Hepatocyte (in vitro differentiated cells): ENCODE measurements at places on chromosomes 1 and 21.

DNA sequence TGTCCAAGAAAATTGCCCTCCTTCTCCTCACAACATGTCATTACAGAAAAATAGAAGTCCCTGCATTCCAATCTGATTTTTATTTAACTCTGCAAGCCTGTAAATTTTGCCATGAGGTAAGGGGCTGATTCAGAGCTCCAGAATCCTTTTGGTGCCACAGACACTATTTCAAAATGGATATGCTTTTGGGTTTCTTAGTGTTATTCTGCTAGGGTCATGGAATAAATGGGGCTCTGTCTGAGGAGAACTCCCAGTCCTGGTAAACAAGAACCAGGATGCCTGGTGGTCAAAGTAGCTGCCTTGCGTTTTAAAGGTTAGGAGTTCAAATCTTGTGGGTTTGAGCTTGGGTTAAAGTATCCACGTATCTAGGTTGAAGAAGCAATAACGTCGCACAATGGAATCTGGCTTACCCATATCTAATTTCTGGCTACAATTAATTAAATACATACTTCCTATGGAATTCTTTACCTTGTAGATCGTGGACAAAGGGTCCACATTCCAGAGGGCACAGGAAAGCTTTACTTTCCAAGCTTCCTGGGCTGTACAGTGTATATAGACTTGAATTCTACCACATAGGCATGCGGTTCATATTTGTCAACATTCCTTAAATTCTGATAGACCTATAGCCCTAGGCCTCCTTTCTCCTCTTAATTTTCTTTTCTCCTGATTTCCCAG, 98.0 kb upstream of the CDC42BPA start:
- no peak for DNase-seq

DNA sequence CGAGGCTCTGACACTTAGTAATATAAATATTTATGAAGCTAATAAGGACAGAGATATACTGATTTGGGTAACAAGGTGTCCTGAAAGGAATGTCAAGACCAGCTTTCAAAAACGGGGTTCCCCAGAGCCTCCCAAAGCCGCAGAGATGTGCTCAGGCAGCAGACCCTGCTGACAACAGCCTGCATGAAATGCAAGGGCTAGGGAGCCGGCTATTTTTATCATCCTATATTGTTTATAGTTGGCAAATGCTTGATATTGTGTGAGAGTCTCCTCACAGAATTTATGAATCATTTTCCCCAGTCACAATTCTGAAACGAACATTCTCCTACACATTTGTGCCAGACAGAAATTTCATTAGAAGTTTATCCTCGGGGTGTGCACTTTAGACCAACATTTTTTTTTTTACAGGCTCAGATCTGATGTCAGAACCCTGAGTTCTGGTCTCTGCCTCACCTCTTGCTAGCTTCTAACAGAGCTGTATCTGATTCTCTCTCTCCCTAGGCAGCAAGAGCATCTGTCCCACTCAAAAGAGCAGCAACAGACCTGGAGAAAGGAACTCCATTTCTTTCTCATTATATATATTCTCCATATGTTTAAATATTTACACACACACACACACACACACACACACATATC, 302.3 kb upstream of the PLD5 start:
- DNase-seq: no peak

- no peak for DNase-seq
These were observed 28.3 kb downstream of the TMPRSS2 start for GRCh38 chr21:41479686-41480085.

- DNase-seq: no peak
These were observed 105.7 kb downstream of the ZNF326 start for GRCh38 chr1:90100566-90100965.

DNA sequence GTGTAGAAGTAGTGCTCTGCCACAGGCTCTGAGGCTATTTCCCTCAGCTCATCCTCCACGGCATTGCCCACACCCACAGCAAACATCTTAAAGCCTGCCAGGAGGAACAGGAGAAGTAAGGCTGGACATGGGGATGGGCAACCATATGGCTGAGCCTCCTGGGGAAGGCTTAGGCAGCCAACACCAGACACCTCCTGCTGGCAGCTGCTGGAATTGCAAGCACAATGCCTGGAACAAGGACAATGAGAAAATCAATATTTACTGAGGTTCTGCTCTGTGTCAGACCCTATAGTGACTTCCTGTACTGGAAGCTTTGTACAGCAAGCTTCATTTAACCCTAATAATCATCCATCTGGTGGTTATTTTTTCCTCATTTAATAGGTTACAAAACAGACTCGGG, 8.2 kb downstream of the MATN1 start:
- DNase-seq: no peak

DNA sequence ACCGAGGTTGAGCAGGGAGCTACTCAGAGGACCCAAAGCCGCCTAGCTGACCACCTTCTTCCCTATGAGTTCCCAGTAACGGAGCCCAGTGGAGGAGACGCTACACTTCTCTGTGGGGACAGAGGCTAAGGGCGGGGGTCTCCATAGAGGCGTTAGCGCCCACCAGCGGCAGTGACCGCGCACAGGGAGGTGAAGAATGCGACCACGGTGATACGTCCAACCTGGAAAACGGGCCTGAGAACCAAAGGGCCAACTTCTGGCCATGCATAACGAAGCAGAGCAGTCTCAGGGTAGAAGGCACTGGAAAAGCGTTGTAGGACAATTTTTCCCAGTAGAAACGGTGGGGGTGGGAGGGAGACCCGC, 400 bp upstream of the COG2 start:
- no peak for DNase-seq

GRCh38 chr1:62832276-62832675, 48.3 kb downstream of the ATG4C start:
- no peak for DNase-seq

DNA sequence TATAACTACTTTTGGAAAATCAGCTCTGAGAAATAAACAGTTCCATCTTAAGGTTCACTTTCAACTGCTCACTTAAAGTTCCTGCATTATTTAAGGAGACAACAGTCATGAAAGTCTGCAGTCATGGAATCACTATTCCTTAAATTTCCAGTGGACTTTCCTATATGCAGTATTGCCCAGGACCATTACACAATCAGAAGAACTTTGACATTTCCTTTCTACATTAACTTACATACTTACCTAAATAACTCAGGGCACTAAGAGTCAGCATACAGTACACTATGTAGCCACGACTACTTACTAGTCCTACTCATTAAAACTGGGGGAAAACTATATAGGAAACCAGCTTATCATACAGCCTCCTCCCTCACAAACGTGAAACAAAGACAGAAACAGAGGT, 220.1 kb downstream of the SLC45A1 start:
- DNase-seq: no peak

- no peak for DNase-seq
These were observed 90.1 kb downstream of the ZSWIM5 start for GRCh38 chr1:45116340-45116739.

GRCh38 chr1:169585181-169585580, 1.1 kb downstream of the F5 start:
- DNase-seq: no peak

GRCh38 chr1:157284451-157284850, 146.3 kb upstream of the ETV3 start:
- no peak for DNase-seq

DNA sequence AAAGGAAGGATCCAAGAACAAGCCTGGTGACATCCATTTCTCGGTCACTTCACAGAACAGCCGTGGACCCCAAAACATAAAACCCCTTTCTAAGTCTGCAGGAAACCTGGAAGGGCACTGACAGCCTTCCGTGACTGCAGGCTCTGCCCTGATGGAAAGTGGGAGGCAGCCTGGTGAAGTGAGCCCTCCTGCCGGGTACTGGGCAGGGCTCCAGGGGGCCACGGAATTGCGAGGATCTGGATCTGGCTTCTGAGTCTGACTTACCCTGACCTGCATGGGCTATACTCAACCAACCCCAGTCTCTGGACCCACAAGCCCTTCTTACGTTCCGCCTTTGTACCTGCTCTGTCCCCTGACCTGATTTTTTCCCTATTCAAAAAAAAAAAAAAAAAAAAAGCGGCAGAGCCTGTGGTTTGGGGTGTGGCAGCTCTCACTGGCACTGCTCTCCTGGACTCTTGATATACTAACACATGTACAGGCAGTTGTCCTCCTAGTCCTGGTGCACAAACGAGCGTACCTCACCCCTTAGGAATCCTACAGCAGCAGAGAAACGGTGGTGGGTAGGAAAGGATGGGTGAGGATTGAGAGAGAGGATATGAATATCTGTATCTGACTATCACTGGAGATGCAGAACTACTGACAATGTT, 82.9 kb downstream of the BEND5 start:
- DNase-seq: no peak

DNA sequence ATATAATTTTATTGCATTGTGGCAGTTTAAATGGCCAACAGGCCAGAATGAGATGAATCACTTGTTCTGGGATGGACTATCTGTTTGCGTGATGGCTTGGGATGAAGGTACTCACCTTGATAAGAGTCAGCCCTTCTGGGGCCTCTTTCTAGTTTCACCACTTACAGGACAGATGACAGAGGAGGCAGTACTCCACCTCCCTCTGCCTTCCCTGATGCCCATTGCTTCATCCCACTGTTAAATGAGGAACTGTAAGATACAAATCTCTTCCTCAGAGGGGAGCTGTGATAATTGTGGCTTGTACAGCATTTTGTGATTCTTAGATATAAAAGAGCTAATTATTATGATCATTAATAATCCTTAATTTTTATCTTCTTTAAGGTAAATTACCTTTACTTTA, 3.7 kb upstream of the TCHH start:
- DNase-seq: no peak

DNA sequence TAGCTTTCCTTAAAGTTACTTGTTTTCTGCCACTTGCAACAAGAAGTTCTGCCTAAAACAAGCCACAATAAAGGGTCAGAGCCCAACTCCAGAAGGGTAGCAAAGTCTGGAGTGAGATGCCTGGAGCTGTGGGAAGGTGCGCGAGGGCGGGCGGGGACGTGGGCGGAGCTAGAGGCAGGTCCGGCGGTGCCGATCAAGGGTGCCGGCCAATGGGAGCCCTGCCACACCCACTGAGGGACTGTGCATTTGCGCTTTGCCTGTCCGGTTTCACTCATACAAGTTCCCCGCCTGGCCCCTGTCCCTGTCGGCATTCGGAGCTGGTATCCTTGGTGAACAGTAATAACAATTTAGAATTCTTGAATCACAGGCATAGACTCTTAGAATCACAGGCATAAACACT, 732.4 kb downstream of the MATN1 start:
- peak; percentile 26 for DNase-seq

DNA sequence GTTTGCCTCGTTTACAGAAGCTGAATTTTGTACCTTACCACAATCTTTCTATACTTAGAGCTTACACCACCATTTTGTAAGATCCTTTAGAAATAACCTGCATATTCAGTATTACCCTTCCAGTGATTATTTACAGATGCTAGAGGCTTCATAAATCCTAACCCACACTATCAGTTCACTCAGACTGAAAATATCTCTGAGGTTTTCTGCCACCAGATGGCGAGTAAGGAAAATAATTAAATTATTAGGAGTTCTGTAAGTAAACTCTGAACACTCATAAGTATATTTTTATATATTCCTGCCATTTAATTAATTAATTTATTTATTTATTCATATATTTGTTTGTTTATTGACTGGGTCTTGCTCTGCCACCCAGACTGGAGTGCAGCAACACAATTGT, 1635.2 kb downstream of the PLA2G4A start:
- DNase-seq: no peak

- DNase-seq: no peak
These were observed 136.0 kb downstream of the TLR5 start for GRCh38 chr1:223006917-223007648.

- no peak for DNase-seq
These were observed 4.5 kb downstream of the FOXE3 start for GRCh38 chr1:47420547-47420946.

- no peak for DNase-seq
These were observed at the start of gene IL24 for GRCh38 chr1:206897175-206897574. TSS of gene IL24 (plus strand) at chr1:206897443. CDS start at chr1:206897833, 390 bp downstream.

DNA sequence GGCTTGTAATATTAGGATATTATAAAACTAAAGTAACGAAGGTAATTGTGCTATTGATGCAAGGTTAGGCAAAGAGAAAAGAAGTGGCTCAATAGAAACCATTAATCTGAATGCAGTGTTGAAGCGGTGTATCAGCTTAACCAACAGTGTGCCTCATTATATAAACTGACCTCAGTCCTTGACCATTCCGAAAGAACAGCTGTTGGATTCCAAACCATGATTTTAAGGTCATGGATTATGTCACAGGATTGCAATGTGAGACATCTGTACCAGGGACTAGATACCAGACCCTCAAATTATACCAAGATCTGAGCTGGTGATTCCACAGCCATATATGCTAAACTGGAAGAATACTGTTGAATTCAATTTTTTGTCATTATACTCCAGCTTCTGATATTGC, 134.2 kb upstream of the HP1BP3 start:
- no peak for DNase-seq

DNA sequence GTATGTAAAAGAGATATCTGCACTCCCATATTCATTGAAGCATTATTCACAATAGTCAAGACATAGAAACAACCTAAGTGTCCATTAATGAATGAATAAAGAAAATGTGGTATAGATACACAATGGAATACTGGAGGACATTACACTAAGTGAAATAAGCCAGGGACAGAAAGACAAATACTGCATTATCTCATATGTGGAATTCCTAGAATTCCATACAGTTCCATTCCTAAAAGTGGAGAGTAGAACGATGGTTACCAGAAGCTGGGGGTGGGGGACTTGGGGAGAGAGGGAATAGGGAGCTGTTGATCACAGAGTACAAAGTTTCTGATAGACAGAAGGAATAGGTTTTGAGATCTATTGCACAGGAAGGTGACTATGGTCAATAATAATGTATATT, 7.4 kb downstream of the TMED5 start:
- DNase-seq: no peak

GRCh38 chr1:223553957-223554356, 111.5 kb downstream of the CAPN8 start:
- DNase-seq: no peak

DNA sequence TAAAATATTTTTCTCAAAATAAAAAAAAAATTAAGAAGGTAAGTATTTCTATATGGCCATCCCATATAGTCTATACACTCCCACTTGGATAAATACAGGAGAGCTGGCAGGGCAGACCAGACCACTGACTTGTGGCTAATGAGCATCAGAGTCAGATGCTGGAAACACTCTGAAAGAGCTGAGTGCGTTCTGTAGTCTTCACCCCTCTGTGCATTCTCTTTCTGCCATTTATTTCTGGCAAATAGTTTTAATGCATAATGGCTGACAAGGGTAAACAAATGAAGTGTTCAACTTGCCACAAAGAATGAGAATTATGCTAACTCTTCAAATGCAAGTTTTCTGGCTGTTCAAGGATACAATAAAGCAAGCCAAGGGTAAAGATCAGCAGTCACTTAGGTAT, 191.7 kb downstream of the TTLL7 start:
- DNase-seq: no peak
